Effector CD4-positive, alpha-beta T cell (primary cell): ENCODE measurements at places on chromosomes 5 and 9.
A peak's percentile ranks its signal among the peaks of the same experiment; 100 is the strongest.

DNA sequence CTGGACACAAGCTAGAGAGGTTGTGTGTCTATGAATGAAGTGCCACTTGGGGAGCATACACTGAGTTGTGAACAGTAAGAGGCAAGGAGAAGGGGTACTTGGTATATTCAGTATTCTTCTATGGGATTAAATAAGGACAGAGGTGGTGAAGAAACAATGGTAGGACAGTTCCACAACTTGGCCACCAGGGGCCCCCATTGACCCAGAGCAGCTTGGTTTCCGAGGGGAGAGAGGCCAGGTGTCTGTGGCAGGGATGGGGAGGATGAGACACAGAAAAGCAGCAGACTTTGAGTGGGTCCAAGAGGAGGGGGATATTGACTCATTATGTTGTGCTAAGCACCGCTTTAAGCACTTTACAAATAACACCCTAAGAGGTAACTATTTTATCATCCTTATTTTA lies 220.6 kb downstream of the MELK start:
- DNase-seq, result no peak

GRCh38 chr5:65190328-65191053 lies 291.2 kb downstream of the ADAMTS6 start:
- DNase-seq, result no peak

DNA sequence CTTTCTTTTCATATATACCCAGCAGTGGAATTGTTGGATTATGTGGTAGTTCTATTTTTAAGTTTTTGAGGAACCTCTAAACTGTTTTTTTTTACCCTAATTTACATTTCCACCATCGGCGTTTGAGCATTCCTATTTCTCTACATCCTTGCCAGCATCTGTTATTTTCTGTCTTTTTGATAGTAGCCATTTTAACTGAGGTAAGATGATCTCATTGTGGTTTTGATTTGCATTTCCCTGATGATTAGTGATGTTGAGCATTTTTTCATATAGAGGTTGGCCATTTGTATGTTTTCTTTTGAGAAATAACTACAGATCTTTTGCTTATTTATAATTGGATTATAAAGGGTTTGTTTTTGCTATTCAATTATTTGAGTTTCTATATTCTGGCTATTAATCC lies 71.7 kb upstream of the TNC start:
- no peak for DNase-seq

DNA sequence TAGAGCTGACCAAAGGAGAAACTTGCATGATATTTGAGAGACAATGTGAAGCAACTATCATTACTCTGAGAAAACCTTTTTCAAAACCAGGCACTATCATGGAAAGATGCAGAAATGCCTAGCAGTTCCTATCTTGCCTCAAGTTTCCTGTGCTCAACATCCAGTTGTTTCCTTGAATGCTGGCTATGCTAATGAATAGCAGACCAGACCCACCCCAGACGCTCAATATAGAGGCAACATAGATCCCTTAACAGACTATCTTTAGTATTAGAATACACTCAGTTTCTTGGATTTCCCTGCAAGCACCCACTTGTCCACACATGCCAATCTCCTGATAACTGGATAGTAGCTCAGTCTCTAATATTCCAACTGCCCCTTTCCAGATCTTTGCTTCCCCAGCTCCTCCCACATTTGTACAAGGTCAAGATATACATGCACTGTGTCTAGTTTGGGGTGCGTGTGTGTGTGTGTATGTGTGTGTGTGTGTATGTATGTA lies 93.3 kb upstream of the PCSK5 start:
- no peak for DNase-seq

GRCh38 chr9:16899606-16900005 lies 29.1 kb upstream of the BNC2 start:
- DNase-seq, result no peak

- no peak for DNase-seq
These were observed 41.9 kb upstream of the FUBP3 start for GRCh38 chr9:130537346-130538050.

DNA sequence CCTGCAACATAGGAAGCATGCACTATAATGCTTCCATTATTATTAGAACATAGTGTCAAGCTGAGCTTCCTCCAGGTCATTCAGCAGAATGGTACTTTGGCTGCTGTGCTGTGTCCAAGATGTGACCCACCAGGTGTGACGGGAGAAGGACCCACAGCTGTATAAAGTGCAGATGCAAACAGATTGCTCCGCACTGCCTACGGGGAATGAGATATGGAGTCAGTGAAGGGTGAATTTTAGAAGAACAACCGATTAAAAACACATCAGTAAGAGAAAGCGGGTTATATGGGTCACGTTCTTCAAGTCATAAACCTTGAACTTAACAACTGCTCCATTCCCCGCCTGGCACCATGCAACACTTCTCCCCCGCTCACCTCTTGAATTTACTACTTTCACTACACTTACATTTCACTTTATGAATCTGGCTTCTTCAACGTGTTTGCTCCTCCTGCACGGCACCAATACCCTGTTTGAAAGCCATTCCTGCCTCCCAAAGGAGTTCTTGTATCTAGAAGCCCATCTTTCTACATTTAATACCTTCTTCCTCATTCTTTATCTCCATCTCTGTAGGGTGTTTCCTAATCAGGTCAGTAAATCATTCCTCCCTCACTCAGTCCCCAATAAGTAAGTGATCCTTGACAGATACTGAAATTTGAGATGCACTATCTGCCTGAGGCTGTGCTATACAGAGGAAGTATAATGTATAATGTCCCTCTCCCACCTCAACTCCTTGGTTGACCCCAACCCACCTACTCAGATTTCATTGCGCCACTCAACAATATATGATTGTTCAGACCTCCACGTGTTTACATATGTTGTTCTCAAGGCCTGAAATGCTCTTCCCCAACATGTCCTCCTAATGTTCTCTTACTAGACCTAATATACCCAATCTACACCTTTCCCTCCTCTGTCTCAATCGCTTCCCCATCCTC lies 25.9 kb downstream of the BRINP1 start:
- DNase-seq, result no peak

GRCh38 chr5:82274343-82275211 lies 3.6 kb downstream of the RPS23 start:
- DNase-seq, result no peak

DNA sequence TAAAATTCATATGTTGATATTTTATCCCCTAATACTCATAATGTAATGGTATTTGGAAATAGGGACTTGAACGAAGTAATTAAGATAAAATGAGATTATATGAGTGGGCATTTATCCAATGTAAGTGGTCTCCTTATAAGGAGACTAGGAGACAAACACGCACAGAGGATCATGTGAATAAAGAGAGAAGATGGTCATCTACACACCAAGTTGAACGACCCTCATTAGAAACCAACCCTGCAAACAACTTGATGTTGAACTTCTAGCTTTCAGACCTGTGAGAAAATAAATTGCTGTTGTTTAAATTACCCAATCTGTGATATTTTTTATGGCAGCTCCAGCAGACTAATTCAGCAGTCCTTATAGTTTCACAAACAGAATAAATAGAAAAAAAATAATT lies 27.5 kb upstream of the SELENOP start:
- no peak for DNase-seq

DNA sequence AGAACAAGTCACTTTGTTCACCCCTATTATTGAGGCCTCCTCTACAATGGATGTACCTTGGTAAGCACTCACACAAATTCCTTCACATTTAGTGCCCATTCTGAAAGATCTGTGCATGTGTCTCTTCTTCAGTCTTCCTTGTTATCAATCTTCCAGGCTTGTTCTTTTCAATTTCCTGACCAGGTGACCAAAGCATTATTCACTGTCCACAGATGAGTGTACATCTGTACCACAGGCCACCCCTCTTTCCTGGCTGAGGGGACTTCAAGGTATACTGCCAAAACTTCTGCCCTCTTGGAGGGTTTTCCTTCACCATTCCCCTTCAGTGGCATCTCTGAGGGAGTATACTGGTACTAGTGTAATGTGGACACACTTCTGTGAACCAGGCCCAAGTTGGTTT lies 25.5 kb upstream of the STOM start:
- DNase-seq, result no peak

GRCh38 chr5:12245429-12245828 lies 341.2 kb upstream of the CTNND2 start:
- no peak for DNase-seq

DNA sequence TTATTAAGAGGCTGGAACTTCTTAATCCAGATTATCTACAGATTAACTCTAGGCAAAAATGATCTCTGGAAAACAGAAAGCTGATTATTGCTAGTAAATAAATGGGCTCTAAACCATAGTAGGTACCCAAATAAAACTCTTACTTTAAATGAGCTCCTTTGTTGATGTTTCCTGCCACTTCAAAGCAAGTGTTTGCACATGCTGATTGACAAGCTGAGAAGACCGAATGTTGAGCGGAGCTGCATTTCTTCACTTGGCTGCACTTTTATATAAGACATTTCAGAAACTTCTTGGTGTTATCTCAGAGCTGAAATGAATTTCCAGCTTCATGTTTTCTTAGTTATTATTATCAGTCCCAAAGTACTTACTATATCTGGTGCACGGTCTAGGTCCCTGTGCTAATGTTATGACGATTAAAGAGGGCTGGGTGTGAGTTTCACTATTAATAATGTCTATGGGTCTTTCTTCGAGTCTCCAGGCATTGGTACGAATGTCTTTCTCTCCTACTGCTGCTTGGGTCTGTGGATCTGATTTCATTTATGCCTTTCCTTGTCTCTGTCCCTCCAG lies 58.6 kb upstream of the CTXN3 start:
- no peak for DNase-seq

GRCh38 chr5:60482301-60482700 lies 217.7 kb downstream of the DEPDC1B start:
- DNase-seq, result no peak

- no peak for DNase-seq
These were observed 223.8 kb downstream of the EFNA5 start for GRCh38 chr5:107446972-107447371.

GRCh38 chr5:171453056-171453725 lies 33.7 kb downstream of the FGF18 start:
- DNase-seq, result no peak

DNA sequence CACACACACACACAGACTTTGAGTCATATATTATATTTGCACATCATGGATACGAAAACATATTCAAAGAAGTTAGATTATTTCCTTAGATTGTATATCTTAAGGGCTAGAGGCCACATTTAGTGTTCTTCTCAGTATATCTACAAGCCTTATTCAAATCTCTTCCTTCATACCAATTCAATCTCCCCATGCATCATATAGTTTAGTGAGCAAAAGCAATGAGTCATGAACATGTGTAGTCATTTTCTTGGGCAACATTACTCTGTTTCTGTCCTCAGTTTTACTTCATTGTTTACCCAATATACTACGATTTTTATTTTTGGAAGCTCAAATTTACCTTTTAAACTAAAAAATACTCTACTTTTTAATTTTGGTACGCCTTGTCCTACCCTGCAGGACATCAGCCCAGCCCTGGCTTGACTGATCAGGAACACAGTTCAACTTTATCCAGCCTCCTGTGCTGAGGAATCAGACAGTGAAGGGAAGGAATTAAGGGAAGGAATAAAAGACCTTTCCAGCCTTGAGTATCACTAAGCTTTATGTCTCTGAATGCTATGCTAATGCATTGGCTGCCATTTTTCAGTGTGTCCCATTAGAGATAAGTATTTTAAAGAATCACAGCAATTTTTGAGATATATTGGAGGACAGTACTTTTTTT lies 101.7 kb upstream of the FST start:
- no peak for DNase-seq

DNA sequence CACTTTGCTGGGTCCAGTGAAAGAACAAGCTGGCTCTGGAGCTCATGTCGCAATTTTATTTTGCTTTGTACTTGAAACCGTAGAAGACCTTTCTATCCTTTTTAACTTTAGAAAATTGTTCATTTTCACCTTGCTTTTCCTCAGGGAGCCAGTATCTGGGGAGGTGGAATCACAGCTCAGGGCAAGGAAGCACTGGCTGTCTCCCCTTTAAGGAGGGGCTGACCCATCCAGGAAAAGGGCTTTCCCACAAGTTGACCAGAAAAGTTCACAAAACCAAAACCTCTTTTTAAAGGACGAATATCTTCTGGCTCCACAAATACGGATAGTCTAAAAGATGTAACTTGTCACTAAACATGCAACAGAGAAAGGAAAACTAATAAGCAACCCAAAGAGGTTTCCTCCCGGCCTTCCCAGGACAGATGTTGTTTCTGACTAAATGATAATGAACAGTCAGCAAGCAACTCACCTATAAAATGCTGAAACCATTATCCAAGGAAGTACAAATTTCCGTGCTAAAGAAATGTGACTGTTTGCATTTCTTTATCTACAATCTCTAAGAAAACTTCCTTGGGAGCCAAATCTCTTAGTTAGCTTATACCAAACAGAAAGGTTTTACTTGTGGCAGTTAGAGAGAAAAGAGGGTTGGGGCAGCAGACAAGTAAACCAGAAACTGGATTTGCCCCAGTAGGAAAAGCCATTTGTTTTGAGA lies 278.2 kb downstream of the PLK2 start:
- no peak for DNase-seq

- DNase-seq, result no peak
These were observed 524 bp downstream of the CCNB1 start for GRCh38 chr5:69167493-69167855.

- DNase-seq, result no peak
These were observed 3.6 kb downstream of the NR3C1 start for GRCh38 chr5:143399616-143400540.

- no peak for DNase-seq
These were observed 55.2 kb upstream of the FYB1 start for GRCh38 chr5:39274398-39275085.

DNA sequence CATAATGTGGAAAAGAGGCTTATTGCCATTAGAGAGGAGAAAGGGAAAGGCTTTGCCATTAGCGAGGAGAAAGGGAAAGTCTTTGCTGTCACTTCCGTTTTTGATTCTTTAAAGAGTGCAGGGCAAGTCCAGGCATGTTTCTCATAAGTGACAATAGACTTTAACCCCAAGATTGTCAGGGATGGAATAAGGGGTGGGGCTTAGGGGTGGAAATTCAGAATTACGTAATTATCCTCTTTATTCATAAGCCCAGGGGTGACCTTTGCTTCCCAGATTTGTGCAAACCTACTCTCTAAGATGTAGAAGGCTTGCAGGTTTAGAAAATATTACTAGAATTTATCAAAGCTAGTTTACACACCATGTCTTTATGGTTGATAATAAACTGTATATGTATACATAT lies 2.3 kb upstream of the PLK2 start:
- no peak for DNase-seq

DNA sequence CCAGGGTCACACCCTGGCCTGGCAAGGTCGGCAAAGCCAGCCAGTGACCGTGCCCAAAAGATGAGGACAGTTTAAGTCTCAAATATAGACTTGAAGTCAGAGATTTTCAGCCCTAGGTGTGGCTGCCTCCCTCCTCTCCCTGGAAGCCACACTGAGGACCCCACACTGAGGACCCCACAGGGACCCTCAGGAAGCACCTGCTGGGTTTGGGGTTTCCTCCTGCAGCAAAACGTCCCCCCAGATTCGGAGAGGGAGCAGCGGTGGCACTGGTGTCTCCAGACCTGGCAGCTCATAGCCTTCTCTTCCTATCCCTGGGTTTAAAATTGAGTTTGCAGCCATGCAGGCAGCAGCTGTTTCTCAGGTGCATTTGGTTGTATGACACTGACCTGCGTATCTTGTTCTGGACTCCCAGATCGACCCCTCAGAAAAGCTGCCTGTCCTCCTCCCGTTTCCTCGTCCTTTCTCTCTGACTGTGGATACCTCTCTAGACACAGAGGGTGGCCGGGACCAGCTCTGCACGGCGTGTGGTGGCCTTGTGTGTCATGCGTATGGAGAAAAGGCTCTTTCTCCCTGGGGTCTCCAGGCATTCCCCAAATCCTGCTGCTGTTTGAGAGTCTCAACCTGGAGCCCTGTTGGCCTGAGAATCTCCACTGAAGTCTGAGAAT lies 36.6 kb downstream of the MRPL36 start:
- no peak for DNase-seq

GRCh38 chr9:21559402-21560280 lies 77.5 kb upstream of the IFNE start:
- DNase-seq, result peak; percentile 33
